ENCODE measurements at places on chromosomes 3 and 15.

DNA sequence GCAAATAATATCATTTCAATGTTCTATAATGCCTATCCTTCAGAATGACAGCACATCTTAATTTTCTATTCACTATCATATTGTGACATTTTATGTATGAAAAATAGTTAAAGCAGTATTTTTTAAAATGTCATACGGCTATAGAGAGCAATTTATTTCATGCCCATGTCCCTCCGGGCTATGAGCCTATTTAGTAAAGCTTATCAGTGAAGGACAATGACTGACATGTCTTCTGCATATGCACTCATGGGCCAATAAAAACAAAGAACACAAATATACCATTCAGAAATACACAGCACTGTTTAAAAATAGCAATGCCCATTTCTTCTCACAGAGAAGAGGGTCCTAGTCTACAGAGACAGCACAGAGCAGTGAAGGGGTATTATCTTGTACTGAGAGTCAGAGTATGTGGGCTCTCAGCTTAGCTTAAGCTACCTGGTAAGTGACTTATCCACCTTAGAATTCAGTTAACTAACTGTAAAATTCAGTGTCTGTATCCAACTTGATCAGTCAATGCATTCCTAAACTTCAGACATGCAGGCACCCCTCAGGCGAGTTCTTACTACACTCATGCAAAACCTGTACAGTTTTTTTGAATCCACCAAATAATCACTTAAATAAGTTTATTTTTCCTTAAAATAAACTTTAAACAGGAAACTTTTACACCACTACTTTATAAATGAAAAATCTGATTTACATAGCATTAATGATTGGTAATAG is 9.0 kb downstream of the GOLIM4 start:
- no peak for DNase-seq

GRCh38 chr3:71149959-71150954 is 433.3 kb downstream of the FOXP1 start:
- DNase-seq: no peak

DNA sequence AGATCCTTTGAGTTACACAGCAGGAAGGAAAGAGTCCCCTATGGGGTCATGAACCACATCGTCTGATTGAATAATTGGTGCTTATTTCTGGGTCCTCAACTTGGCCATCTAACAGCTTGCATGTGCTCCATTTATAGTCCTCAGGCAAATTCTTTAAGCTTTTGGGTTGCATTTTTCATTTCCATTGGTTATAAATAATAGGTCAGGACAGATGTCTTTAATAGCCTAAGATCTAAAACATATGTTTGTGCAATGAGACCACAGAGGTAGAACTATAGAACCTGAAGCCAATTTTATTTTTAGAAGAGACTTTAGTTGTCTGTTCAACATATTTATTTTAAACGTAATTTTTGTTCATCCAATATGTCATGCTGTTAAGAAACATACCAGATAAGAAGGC is 43.2 kb downstream of the CD200R1L start:
- DNase-seq: no peak

- no peak for DNase-seq
Measured at GRCh38 chr3:39068556-39068955, 16.7 kb downstream of the WDR48 start.

DNA sequence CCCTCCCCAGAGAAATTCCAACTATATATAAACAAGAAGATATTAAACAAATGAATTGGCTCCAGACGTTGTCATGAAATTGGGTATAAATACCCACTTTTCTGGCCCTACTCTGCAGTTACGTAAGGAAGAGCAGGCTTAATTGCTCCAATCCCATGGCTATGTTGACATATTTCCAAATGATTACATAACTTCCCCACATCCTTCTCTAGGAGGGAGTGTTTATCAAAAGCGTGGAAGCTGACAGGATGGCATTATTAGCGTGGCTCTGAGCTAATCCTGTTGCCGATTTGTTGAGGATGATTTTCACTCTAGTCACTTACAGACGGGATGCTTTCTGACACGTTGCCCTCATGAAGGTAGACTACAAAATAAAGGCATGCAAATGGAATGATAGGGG is 347.5 kb upstream of the TMCO5A start:
- DNase-seq: no peak

DNA sequence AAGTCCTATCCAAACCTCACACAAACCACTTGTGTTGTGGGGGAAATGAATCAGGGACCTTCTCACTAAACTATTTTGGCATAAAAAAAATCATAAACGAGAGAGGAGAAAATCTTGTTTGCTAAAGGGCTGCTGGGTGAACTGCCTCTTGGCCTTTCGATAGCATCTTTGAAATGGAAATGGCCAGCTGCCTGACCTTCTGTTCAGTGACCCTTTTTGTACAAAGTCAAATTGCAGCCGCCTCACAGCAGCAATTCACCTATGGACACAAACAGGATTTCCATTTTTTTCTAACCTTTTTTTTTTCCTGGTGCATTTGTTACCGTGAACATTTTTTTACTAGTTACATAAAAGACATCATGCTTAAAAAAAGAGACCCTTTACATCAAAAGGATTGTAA is 89.0 kb upstream of the ONECUT1 start:
- DNase-seq: no peak

- no peak for DNase-seq
Measured at GRCh38 chr15:92608866-92609700, 46.5 kb downstream of the FAM174B start.

DNA sequence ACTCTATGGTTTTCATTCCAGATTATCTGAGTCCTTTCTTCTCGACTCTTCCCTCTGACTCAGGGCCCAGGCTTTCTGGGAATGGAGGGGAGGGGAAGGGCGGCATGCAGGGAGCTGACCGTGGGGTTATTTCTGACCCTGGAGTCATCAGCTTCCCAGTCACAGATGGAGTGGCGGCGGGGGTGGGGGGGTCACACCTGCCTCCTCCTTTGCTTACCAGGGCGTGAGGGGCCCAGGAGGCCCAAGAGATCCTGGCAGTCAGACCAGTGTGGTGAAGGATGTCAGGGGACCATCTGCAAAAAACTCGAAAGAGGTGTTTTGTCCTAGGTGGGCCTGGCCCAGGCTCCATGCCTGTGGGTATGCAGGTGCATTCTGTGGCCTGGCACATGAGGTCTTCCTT is 996 bp upstream of the XIRP1 start:
- no peak for DNase-seq

DNA sequence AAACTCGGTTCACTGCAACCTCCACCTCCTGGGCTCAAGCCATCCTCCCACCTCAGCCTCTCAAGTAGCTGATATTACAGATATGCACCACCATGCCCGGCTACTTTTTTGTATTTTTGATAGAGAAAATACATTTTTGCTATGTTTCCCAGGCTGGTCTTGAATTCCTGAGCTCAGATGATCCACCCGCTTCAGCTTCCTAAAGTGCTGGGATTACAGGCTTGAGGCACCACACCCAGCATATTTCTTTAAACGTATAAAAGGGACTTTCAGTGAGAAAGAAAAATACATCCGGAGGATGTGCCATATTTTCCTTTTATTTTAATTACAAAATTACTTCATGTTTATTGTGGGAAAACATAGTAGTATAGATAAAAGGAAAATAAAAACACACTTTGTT is 55.2 kb downstream of the RPL39L start:
- DNase-seq: no peak

- no peak for DNase-seq
Measured at GRCh38 chr15:99165956-99166689, 61.2 kb downstream of the SYNM start.

DNA sequence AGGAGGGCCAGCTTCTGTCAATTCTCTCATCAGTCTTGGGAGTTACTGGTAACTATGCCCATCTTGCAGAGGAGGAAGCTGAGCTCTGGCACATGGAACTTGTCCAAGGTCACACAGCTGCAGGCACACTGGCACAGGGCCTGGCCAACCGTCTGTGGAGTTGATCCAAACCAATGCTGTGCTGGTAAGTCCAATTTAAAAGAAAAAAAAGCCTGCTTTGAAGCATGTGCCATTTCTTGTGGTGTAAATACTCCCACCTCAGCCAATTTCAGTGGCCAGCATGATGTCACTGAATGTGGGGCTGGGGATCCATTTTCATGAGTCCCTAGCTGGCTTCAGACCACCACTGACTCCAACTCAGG is 83.4 kb downstream of the CHSY1 start:
- no peak for DNase-seq

DNA sequence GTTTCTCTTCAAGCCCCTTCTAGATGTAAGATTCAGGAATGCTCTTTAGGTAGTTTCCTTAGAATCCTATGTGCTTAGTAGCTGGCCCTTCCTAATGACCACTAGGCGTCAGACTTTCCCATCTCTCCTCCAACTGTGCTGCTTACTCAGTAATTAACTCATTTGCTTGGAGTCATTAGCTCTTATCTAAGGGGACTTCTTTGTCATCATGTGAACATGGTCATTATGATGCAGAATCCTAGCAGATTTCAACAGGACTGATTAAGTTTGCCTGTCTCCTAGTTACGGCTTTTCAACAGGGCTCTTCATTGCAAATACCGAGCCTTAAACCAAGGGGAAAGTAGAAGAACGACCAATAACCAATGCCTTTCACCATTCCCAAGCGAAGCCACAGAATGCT is 46.4 kb downstream of the GJD2 start:
- no peak for DNase-seq

DNA sequence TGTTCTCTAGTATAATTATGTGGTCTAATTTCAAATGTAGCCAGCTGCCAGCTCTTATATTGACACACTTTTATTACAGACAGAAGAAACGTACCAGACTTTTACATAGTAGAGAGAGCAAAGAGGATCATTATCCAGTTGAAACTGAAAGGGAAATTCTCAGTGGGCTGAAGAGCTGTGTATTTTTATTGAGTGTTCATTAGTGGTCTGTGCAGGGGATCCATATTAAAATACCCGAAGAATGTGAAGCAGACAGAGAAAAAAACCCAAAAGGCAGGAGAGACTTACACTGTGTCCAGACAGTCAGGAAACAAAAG is 41.3 kb downstream of the MYRIP start:
- no peak for DNase-seq
